ENCODE measurements at places on chromosomes 16 and 17.

DNA sequence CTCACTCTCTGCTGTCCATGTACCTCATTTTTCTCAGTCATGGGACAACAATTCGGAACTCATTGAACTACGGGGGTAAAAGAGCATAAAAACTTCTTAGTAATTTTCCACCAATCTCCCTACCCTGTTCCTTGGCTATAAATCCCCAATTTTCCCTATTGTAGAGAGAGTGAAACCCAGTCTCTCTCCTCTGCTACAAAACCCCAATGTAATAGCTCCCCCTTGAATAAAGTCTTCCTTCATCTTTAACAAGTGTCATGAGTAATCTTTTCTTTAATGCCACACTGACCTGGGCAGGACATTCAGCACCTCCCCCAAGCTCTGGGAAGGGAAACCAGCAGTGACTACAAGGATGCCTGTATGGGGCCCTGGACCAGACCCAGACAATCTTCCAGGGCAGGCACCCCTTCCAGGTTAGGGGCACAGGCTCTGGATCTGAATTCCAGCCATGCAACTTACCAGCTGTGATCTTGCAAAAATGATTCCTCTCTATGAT lies 10.2 kb upstream of the EIF1 start:
- peak; percentile 56 for DNase-seq

GRCh38 chr16:81283044-81283443 lies 31.7 kb upstream of the GAN start:
- DNase-seq, result no peak

DNA sequence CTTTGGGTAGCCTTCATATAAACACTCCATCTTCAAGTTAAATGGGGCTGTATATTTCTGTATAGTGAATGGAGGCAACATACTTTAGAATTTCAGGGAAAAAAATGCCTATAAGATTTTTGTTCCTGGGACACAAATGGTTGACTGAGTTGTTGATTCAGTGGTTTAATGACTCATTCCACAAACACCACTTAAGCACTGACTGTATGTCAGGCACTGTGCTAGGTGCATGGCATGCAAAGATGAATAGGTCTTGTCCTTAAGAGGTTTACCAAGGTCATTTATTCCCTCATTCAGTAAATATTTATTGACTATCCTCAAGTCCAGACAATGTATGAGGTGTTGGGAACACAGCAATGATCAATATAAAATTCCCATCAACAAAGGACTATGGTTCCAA lies 417.1 kb downstream of the CA10 start:
- DNase-seq, result no peak

GRCh38 chr17:78383725-78384471 lies 5.4 kb downstream of the PGS1 start:
- DNase-seq, result peak; percentile 88

GRCh38 chr16:74500907-74501306 lies 79.6 kb upstream of the CLEC18B start:
- no peak for DNase-seq

DNA sequence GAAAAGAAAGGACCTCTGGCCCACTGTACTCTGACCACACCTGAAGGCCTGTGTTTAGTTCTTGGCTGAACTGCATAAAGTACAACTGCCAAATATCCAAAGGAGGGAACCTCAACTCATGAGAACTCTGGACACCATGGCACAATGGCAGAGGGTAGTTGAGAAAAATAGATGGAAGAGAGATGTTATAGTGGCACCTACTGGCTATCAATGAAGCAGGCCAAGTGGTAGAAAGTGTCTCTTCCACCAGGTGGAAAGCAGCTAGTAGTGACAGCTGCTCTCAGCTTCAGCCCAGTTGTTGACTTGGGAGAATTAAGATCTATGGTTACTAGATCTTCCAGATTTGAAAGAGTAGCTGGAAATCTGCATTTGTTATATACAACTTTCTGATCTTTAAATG lies 3.2 kb downstream of the MED31 start:
- no peak for DNase-seq

DNA sequence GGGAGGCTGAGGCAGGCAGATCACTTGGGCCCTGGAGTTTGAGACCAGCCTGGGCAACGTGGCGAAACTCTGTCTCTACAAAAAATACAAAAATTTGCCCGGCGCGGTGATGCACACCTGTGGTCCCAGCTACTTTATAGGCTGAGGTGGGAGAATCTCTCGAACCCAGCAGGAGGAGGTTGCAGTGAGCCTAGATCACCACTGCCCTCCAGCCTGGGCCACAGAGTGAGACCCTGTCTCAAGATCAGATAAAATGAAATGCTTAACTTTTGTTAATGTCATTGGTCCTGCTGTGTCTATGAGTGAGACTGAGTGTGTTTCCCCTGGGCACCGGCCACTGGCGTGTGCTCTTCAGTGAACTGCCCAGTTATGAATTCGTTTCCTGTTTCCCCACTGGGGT lies 10.5 kb downstream of the FAM234A start:
- no peak for DNase-seq

DNA sequence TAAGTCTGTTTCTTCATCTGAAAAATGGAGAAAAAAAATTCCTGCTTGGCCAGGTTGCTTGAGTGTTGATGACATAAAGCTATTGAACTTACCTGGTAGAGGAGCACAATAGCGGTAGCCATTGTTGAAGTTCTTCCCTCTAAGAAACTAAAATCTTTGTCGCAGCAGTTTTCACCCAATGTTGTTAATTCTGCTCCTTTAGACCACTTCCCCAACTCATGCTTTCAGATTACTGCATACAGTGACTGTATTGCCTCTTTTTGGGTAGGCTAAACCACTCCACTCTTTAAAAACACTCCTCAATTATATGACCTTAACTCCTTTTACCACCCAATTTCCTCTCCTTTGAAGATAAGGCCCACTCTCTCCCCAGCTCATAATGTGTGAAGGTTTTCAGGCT lies 35.7 kb upstream of the CCL2 start:
- no peak for DNase-seq

DNA sequence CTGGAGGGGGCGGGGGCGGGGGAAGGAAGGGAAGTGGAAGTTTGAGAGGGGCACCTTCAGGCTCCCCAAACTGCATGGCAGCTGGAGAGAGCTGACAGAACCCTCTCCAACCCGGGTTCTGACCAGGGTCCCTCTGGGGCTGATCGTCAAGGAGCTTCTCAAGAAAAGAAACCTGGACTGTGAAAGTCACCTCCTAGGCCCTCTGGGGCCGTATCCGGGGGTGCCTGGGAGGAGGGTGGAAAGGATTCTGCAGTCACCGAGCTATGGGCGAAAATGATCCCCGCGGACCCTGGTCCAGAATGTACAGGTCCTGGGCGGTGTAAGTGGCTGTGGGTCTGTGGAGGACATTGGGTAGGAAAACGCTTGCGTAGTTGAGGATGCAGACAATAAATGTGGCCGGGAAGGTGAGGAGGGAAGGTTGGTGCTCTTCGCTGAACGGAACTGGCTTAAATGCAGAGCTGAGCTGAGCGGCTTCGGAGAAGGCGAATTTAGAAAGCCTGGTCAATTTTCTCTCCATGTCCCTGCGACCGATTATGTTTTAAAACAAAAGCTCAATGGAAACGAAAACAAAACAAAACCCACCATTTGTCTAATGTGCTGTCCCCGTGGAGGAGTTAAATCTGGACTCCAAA lies 3.6 kb upstream of the LHX1 start:
- DNase-seq, result no peak

All from activated CD4-positive, alpha-beta memory T cell treated with anti-CD3 and anti-CD28 coated beads for 36 hours (primary cell).